ENCODE measurements at places on chromosomes 16 and 17.

DNA sequence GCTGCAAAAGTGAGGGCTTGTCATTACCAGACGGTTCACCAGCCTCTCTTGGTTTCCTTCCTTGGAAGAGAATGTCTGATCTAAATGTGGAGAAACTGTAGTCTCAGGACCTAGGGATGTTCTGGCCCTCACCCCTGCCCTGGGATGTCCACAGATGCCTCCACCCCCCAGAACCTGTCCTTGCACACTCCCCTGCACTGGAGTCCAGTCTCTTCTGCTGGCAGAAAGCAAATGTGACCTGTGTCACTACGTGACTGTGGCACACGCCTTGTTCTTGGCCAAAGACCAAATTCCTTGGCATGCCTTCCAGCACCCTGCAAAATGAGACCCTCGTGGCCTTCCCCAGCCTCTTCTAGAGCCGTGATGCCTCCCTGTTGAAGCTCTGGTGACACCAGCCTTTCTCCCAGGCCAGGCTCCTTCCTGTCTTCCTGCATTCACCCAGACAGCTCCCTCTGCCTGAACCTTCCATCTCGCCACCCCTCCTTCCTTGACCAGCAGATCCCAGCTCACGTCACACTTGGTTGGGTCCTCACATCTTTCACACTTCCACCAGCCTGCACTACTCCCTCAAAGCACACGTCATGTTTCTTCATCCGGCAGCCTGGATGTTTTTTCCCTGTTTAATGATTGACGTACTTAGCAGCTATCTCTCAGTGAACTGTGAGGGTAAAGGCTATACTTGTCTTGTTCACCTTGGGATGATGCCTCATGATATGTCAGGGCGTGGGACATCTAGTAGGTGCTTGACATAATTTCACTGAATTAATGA, 4.3 kb downstream of the ZNF768 start:
- no peak for DNase-seq

DNA sequence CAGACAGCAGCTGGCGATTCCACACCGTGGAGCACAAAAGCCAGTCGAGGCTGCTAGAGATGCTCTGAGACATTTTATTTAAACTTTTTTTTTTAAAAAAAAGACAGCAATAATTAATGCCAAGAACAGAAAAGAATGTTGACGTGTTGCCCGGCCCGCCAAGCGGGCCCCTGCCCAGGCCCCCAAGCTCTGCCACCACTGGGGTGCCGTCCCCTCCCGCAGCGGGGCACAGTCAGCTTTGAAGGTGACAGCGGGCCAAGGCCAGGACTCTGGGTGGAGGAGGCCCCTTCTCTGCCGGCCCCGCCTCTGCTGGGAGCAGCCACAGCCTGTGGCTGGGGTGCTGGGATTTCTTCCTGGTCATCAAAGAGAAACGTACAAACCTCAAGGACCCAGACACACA, 9.8 kb downstream of the RNF166 start:
- DNase-seq, result no peak

DNA sequence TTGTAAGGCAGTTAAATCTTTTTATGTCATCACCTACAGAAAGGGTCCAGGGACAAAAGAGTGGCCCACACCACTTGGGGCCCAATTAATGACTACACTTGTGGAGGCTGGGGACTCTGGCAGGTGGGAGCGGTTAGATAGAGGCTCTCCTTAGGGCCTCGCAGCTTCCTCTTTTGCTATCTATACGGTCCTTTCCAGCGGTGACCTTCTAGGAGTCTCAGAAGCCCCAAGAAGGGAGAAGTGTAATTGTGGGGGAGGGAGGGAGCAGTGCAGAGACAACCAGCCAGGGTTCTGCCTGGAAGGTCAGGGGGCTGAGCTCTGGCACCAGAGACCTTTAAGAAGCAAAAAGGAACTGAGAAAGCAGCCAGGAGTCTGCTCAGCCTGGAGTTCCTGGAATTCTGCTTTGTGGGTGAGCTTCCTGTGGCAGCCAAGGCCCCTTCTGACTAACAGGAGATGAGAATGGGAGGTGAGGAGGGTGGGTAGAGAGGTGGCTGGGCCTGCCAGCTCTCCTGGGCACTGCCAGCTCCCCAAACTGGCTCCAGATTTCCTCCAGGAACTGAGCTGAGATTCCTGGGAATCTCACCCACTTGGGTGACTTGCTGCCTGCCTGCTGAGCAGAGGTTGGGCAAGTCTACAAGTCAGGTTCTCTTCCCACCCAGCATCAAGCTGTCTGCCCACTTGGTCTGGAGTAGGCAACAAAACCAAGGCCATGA, 16.3 kb upstream of the MAP3K14 start:
- no peak for DNase-seq

GRCh38 chr17:72126575-72127486, 6.0 kb downstream of the SOX9 start:
- no peak for DNase-seq

DNA sequence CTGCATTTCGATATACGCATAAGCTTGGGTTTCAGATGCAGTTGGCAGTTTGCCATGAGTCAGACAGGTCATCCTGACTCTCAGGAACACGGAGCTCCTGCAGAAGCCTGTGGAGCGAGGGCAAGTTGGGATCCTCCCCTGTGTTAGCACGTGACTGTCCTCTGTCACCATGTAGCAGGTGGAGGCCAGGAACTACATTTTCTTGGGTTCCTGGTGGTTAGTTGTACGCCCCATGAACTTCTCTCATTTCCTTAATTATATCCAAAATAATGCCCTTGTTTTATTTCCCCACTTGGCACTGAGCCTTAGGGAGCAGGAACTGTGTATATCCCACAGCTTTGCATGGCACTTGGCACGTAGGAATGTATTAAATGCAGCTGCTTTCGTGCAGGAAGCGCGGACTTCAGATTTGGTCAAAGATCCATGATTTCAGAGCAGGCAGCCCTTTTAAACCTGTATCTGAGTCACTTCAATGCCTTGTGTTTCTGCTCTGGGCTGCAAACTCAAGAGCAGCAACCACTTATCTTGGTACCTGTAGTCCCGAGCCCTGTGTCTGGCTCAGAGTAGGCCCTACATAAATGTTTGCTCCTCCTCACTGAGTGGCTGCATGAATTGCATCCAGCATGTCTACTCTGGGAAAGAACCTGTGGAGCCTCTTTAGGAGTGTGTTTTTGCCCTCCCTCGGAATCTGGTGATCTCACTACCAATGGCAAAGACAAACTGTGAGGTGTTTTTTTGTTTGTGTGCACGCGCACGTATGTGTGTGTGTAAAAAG, 428.4 kb downstream of the MAF start:
- no peak for DNase-seq
